SK-N-DZ (cell line): ENCODE measurements at places on chromosomes 6 and 20.

GRCh38 chr6:116398316-116399010 is 27.7 kb downstream of the DSE start:
- DNase-seq: no peak

DNA sequence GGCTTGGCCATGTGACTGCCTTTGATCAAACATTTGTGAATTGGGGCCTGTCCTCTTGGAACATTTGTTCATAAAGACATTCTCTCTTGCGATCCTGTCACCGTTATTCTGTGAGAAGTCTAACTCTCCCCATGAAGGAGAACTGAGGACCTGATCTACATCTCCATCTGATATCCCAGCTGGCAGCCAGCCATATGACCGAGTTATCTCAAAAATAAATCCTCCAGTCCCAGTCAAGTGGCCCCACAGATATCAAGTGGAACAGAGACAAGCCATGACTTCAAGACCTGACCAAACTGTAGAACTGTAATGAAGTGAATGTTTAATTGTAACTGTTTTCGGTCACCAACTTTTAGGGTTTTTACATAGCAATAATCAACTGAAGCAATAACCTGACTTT is 25.7 kb downstream of the SNX3 start:
- DNase-seq: no peak

DNA sequence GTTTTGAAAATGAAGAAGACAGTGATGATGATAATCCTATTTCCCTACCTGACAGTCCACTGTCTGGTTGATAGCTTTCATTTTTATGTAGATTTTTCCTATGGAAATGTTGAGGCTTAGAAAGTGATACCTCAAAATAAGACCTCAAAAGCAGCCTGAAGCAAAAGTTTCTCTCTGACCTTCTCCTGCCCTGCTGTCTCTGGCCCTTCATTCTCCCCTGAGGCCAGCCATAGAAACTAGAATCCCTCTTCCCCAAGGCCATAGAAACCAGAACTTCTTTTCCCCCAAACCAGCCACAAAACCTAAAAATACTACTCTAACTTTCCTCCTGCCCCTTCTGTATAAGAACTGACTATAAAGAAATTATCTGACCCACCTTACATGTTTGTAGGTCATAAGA is 52.6 kb upstream of the GCM1 start:
- no peak for DNase-seq

- DNase-seq: no peak
Measured at GRCh38 chr6:136640132-136640915, 90.1 kb upstream of the MAP7 start.

DNA sequence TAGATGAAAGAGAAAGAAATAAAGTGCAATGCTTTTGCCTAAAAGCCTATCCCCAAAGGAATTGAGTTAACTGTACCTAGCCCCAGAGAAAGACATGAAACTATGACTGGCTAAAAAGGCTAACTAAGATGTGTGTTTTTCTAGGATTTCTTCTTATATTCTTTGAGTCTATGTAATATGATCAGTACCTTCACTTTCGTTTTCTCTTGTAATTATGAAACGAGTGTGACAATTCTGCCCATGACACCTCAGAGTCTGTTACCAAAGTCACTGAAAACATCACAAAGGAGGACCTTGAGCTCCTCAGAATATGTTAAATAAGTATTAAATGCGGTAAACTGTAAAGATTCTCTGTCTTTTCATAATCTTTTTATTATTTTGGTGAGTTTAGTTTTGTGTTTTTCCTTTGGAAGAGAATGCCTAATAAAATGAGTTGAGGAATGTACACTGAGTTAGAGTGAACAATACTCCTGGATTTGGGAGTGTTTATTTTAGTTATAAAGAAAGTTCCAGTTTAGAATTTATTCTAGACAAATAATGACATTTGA is 141.3 kb downstream of the FUT9 start:
- DNase-seq: no peak

DNA sequence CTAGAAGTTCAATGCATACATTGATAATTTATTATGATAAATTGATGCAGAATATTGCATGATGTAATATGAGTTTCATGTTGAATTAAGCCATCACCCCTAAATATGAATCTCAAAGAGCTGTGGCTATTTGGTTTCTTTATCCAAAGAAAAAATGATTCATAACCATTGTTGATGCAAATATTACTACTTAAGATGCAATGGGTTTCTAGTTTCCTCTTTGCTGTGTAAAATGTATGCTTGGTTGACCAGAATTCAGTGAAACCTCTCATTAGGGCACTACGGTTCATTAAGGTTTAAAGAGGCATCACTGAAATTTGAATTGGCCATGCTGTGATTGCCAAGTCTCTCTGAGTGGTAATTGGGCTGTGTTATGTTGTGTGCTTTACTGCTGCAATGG is 492.5 kb upstream of the FLRT3 start:
- no peak for DNase-seq
